ENCODE measurements at places on chromosomes 11 and 22.

DNA sequence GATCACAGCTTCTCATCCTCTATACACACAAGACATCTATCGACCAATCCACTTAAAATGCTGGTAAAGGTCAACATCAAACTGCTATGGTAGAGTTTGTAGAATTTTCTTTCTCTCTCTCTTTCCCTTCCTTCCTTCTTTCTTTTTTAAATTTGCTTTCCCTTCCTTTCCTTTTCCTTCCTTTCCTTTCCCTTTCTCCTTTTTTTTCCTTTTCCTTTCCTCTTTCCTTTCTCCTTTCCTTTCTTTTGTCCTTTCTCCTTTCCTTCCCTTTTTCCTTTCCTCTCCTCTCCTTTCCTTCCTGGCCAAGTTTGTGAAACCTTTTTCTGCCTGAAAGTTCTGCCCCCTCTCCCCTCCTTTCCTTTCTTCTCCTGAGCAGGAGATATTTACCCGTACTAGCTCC, 3.1 kb downstream of the C11orf97 start:
- no peak for DNase-seq

- DNase-seq, result no peak
Measured at GRCh38 chr11:796565-797295, 1.4 kb downstream of the SLC25A22 start.

DNA sequence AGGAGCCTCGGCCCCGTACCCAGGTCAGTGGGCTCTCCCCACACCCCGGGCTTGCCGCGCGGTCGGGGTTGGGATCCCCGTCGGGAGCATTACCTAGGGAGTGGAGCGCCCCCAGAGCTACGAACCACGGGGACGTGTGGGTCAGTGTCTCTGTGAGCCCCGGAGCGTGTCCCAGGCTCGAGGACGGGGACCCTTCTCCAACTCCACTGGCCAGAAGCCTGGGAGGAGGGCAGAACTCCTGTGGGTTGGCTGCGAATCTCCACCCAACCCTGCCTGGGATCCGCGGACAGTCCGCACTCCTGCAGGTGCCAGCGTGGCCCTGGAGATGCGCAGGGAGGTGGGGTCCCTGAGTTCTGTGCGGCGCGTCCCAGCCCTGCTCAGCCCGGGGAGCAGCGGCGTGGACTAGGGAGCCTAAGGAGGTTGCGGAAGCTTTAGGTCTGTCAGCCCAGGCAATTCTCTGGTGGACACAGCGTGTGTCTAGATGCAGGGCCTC, 346 bp downstream of the PPFIBP2 start:
- DNase-seq, result peak; percentile 33

GRCh38 chr11:64763526-64764039, 3.8 kb upstream of the PYGM start:
- no peak for DNase-seq

DNA sequence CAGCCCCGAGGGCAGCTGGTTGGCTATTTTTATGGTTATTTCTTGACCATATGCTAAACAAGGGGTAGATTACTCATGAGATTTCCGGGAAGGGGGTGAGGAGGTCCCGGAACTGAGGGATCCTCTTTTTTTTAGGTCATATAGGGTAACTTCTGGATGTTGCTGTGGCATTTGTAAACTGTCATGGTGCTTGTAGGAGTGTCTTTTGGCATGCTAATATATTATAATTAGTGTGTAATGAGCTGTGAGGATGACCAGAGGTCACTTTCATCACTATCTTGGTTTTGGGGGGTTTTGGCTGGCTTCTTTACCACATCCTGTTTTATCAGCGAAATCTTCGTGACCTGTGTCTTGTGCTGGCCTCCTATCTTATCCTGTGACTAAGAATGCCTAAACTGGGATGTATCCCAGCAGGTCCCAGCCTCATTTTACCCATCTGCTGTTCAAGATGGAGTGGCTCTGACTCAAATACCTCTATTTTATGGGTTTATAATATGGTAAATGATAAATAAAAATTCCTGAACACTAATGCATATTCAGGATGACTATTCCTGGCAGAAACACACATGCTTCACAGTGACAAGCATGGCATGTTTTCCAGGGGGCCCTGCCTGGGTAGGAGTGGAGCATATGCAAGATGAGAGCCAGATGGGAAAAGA, 11.2 kb downstream of the KREMEN1 start:
- DNase-seq, result no peak

DNA sequence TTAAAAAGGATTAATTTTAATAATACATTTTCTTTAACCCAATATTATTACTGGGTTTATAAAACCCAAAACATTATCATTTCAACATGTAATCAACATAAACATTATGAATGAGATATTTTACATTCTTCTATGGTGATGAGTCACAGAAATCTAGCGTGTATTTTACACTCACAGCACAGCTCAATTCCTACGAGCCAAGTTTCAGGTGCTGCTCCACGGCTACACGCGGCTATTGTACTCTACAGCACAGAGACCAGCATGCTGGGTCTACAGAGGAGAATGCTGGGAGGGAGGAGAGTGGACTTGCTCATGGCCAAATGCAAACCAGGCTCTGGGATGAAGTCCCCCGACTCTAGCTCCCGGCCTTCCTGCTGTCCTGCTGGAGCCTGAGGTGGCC, 72.0 kb upstream of the LMO1 start:
- no peak for DNase-seq

DNA sequence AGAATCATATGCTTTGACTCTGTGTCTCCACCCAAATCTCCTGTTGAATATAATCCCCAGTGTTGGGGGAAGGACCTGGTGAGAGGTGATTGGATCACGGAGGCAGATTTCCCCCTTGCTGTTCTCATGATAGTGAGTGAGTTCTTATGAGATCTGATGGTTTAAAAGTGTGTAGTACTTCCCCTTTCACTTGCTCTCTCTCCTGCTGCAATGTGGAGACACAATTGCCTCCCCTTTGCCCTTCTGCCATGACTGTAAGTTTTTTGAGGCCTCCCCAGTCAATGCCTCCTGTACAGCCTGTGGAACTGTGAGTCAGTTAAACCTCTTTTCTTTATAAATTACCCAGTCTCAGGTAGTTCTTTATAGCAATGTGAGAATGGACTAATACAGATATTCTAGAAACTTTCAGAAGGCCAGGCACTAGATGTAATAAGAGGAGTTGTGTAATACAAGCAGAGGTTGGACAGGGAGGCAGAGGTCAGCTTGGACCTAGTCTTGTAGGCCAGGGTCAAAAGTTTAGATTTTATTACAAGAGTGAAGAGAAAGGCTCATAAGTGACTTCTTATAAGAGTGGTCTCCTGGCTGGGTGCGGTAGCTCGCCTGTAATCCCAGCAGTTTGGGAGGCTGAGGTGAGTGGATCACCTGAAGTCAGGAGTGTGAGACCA, 9.3 kb upstream of the SERPING1 start:
- no peak for DNase-seq

DNA sequence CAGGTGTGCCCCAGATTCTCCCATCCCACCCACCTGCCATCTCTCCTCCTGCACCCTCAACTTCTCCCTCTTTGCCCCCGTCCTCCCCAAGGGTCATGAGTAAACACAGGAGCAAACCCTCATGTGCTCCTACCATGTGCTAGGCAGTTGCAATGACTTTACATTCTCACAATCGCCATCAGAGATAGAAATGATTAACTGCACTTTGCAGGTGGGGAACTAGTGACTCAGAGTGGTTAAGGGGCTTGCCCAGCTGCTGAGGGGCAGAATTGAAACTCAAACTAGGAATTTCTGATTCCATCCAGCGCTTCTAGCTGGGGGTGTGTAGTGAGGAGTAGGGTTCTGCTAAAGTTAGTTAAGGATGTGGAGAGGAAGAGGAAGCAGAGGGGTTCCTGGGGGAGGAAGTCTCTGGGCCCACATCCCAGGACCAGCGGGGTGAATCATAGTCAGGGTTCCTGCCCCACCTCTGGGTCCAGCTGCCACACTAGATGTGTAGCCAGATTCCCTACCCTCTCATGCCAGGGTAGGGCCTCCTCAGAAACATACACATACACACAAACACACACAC, 16.0 kb upstream of the PRG2 start:
- peak; percentile 55 for DNase-seq

DNA sequence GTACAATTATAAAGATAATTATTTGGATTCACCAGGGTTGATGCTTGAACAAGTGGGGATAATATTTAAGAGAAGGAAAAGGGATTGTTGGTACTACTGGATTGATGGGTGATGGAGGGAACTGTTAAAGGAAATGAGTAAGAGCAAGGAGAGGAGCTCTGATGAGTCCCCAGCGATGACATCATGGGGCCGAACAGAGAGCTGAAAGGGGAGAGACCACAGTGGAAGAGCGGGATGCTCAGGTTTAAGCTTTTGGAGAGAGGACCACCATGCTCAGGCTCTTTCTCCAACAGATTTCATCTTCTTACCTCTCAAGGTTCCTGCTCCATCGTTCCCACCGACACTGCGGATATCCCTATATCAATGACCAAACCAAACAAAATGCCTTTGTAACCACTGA, 568.7 kb downstream of the ETS1 start:
- no peak for DNase-seq
